ENCODE measurements at places on chromosomes 7 and 10.

DNA sequence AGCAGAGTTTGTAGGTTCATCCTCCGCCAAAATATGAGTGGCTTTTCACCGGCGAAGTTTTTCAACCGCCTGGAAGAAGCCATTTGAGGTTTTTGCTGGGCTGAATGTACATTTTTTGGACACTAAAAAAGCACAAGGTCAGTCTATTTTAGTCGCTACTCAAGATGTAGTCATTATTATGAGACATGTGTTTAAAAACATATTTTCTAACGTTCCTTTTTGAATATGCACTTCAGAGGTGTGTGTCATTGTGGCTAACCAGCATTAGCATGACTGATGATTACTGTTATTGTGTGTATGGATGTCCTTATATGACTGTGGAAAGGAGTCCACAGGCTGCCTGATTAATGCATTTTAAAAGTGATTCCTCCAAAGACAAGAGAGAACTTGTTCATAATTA is 605.4 kb downstream of the INHBA start:
- DNase-seq: no peak

GRCh38 chr7:4288791-4289394 is 393.2 kb upstream of the FOXK1 start:
- DNase-seq: no peak

DNA sequence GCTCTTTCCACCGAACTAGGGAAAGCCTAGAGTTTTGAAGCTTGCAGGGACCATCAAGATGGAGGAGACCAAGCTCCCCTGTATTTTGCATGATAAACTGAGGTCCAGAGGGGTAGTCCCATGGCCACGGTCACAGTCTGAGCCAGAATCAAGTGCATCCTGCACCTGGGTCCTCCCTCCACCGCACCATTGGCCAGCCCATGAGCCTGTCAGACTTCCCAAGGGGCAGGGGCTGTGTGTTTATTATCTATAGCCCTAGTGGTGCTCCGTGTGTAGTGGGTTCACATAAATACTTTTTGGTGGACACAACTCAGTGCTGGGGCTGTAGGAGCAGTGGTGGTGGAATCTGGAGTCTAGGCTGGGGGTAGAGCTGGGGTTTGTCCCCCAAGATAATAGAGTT is 3.6 kb downstream of the CALHM3 start:
- DNase-seq: no peak

DNA sequence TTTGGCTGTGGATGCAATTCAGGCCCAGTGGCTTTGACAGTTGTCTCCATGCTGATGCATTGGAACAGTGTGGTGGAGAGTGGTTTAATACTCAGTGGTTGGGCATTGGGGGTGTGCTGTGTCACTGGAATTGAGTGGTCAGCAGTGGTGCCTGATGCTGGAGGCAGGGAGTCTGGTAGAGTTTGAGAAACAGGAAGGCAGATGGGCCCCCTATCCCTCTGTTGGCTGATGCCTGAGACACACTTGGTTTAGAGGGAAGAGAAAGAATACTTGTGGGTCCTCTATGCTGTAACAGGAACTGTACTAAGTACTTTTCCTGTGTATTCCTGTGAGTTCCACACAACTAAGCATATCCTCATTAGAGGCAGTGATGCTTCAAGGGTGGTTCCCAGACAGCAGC is 55.4 kb downstream of the EEPD1 start:
- no peak for DNase-seq

DNA sequence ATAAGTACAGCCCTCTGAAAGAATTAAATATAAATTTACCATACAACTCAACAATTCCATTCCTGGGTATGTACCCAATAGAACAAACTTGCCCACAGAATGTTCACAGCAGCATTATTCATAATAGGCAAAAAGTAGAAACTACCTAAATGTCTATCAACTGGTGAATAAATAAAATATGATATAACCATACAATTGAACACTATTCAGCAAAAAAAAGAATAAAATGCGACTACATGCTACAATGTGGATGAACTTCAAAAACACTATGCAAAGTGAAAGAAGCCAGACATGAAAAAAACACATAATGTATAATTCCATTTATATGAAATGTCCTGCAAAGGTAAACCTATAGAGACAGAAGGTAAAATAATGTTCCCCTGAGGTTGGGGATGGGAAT is 2.0 kb upstream of the CPN1 start:
- DNase-seq: no peak

DNA sequence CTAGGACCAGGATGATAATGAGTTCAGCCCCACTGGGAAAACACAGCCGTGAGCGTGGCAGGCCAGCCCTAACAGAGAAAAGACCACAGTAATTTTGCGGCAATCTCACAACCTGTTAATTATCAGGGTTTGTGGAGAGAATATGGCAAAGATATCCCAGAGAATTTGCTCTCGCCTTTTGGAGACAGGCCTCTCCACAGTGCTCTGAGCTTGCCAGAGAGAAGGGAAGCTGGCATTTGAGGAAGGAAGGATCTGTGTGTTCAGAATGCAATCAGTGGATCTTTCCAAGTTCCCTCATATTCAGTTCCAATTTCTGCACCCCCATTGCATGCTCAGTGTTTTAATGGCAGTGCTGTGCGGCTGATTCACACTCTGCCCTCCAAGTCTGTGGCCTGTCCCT is 60.2 kb downstream of the PLPP4 start:
- DNase-seq: no peak

GRCh38 chr10:106395041-106395749 is 769.3 kb downstream of the SORCS1 start:
- no peak for DNase-seq

- DNase-seq: no peak
Measured at GRCh38 chr7:115662120-115662519, 368.4 kb downstream of the TFEC start.

DNA sequence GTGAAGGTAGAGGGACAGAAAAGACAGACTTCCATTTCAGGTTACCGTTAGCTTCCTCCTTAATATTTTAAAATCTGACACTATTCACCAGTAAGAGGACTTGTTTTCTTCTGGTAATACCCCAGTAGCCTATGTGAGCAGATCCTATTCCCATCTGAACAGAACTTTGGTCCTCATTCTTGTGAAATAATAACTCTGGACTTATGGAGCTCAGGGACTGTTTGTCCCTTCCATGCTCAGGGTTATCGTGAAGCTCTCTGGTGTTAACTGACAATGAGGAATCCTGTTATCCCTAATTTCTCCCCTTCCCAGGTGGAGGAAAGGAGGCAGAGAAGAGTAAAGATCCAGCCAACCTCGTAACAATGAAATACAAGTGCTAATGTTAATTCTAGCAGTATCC is 47.0 kb upstream of the ANKRD1 start:
- DNase-seq: no peak

Data from NCI-H187 treated with DMSO at 0.1 percent for 48 hours (cell line).